Fibroblast of skin of left quadriceps (primary cell): ENCODE measurements at places on chromosomes 13 and 19.

DNA sequence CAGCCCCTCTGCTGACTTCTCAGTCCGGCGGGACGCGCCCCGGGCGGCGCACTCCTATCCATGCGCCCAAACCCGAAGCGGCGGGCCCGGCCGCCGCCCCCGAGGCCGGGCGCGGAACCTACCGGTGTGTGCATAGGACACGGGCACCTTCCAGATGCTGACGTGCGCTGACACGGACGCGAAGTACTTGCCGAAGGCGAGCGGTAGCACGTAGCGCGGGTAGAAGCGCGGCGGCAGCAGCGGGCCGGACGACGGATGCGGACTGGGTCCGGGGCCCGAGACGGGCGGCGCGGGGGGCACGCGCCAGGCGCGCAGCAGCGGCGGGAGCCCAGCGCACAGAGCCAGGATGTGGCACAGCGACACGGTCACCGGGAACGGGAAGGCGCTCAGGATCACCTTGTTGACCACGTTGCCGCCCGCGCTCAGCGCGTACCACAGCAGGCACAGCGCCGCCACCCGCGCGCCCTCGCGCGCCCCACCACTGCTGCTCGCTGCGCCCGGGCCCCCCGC is 338 bp downstream of the SLC35E1 start:
- DNase-seq, result no peak

DNA sequence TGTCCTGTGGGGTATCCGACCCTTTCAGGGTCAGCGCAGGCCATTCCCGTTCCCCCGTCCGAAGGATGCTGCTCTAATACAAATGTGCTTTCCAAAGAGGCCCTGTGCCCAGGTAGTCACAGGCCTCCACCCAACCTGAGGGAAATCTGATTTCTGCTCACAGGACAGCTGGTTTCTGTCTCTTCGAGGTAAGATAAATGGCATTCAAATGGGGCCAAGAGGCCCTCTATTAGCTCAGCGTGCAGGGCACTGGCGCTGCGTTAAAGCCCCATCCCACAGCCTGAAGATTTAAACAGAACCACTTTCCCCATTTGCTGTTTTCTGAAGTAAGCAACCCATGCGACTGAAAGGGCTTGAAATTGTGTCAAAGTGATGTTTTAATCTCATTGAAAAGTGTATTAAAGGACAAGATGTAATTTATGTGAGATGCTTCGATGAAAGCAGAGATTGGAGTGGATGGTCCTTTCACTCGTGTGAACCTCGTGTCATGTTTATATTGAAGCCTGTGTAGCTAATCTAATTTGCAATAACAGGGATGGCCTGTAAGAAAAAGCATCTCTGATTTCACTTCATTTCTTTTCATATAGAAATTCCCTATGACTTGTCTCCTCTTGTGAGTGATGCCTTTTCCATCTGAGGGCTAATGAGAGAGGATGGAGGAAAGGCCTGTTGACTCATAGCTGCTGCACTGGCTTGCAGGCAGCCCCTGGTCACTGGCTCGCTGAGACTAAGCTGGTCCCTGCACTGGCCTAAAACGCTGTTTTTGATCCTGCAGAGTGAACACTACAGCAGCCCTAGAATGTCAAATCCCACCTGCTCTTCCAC is 7.3 kb upstream of the SOX1 start:
- no peak for DNase-seq

- DNase-seq, result no peak
Measured at GRCh38 chr19:27777726-27778125, 1435.2 kb downstream of the UQCRFS1 start.

GRCh38 chr19:42313096-42313839 is at the start of gene TMEM145:
Gene TMEM145, plus strand, starts transcription at chr19:42313309. Its CDS starts 68 bp downstream, at chr19:42313377.
- no peak for DNase-seq

DNA sequence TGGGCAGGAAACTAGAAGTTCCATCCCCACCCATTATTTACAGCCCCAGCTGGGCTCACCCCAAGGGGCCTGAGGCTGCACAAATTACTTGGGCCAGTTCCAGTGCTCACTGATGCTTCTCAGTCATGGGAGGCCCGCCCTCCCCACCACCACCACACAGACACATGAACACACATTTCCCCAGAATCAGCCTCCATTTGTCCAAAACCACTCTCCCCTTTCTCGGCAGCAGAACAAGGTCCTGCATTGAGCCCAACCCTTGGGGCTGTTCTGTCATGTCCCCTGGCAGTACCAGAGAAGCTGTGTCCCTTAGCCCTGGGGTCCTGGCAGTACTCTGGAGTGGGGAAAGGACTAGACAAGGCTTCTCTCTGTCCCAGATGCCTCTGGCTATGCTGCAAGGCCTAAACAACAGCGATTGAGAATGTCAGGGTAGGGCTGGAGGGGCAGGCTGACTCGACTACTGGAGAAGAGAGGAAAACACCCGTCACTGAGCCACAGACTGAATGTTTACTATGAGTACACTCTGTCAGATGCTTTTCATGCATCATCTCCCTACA is 21.8 kb downstream of the SAMD4B start:
- peak; percentile 55 for DNase-seq

DNA sequence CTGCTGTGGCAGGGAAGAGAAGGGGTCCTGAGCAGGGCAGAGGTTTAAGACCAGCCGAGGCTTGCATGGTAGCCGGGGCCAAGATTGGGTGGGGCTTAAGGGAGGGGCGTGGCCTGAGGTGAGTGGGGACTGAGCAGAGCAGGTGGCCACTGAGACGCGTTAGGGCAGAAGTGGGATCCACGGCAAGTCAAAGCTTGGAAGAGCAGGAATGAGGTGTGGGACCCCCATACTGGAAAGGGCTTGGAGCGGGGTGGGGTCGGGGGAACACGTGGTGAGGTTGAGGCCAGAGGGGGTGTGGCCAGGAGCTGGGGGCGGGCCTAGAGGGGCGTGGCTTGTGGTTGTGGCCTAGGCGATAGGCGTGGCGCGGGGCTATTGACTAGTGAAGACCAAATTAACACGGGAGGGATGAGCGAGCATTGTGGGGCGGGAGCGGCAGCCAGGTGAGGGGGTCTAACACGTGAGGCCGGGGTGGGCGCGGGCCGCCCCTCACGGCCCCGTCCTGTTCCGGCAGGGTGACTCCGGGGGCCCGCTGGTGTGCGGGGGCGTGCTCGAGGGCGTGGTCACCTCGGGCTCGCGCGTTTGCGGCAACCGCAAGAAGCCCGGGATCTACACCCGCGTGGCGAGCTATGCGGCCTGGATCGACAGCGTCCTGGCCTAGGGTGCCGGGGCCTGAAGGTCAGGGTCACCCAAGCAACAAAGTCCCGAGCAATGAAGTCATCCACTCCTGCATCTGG is 3.3 kb downstream of the CFD start:
- no peak for DNase-seq

- DNase-seq, result no peak
Measured at GRCh38 chr19:55452749-55453346, 8.6 kb downstream of the ISOC2 start.

DNA sequence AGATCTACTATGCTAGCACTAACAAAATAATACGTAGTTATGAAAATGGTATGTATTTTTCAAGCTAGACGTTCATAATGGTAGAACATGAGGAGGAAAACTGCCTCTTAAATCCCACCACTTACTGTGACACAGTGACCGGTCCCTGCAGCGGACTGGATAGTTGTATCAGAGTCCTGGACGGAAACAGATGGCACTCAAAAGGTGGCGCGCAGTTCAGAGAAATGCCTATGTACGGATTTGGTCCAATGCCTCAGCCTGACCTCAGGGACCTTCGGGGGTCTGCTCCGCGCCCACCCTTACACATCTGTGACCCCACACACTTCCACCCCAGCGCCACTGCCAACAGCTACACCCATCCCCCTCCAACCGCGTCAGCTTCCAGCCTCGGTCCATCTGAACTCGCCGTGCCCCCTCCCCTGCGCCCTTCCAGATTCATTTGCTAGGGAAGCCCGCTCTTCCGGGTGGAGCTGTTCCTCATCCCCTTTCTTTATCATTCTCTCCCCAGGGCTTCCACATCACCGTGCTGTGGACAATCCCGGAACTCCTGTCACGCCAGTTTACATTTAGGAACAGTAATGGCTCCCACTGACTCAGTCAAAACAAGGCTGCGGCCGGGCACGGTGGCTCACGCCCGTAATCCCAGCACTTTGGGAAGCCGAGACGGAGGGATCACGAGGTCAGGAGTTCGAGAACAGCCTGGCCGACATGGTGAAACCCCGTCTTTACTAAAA is 792 bp upstream of the LENG8 start:
- no peak for DNase-seq

- DNase-seq, result no peak
Measured at GRCh38 chr19:4313847-4314490, 9.6 kb downstream of the FSD1 start.

DNA sequence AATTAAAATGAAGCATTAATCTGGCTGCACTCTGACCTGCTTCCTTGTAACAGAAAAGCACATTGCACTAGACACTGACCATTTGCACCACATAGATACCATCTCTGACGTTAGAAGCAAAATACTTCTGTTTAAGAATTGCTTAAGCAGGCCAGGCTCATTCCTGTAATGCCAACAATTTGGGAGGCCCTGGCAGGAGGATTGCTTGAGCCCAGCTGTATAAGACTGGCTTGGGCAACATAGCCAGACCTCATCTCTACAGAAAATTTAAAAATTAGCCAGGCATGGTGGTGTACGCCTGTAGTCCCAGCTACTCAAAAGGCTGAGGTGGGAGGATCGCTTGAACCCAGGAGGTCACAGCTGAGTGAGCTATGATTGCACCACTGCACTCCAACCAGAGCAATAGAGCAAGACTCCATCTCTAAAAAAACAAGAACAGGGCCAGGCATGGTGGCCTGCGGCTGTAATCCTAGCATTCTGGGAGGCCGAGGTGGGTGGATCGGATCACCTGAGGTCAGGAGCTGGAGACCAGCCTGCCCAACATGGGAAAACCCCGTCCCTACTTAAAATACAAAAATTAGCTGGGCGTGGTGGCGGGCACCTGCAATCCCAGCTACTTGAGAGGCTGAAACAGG is 7.0 kb upstream of the TLE6 start:
- DNase-seq, result no peak

GRCh38 chr13:43388282-43389034 is 365.1 kb downstream of the DNAJC15 start:
- DNase-seq, result no peak

- DNase-seq, result no peak
Measured at GRCh38 chr13:36986462-36987240, 12.5 kb downstream of the ALG5 start.

- DNase-seq, result no peak
Measured at GRCh38 chr19:5697022-5697889, 7.2 kb downstream of the RPL36 start.
